ENCODE measurements at places on chromosomes 2 and 18.

GRCh38 chr2:27855476-27855875, 34.7 kb downstream of the RBKS start:
- DNase-seq, result no peak

- DNase-seq, result no peak
Observed at GRCh38 chr2:228689053-228689452, 507.6 kb upstream of the SPHKAP start.

GRCh38 chr2:176067589-176068418, 16.0 kb downstream of the EVX2 start:
- DNase-seq, result no peak

DNA sequence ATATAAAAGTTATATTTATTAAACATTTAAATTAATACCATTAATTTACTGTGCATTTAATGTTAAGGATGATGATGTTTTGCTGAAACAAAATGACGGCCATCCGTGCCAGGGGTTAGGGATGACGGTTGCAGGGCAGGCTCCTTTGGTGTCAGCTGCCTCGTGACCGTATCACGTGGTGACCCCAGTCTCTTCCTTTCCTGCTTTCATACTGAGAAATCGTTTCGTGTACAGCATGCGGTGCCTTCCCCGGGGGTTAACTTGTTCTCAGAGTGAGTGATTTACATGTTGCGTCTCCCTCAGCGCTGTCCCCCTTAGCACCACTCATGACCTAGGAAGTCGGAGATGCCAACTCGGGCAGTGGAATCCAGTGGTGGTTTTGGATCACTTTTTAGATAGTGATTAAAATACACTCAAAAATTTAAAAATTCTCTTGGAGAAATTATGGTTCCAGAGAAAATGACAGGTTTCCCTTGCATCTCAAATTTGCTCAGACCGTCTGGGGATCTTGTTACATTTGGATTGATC, 290.8 kb downstream of the GBX2 start:
- DNase-seq, result no peak

- DNase-seq, result no peak
Observed at GRCh38 chr2:205197468-205198139, 484.7 kb upstream of the NRP2 start.

GRCh38 chr18:11985586-11985985, 4.3 kb downstream of the IMPA2 start:
- DNase-seq, result no peak

- DNase-seq, result no peak
Observed at GRCh38 chr2:43884689-43885088, 45.9 kb downstream of the ABCG8 start.

DNA sequence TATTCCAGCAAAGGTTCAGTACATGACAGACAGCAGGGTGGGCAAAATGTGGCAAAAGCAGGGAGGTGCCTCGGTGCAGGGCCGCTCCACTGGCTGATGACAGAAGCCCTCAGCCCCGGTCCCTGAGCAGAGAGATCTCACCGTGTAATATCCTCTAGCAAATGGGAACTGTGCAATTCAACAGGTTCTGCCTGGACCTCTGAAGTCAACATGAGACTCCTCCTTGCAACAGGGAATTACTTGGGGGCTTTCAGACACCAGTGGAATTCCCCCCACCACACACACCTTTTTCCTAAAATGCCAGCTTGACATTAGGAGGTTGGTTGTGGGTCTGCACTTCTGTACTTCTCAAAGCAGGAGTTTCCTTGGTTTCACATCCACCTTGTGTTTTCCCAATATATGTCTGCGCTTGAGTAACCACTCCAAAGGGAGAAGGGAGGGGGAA, 50.8 kb downstream of the SPRED2 start:
- no peak for DNase-seq
